Activated naive CD8-positive, alpha-beta T cell treated with anti-CD3 and anti-CD28 coated beads for 36 hours (primary cell): ENCODE measurements at places on chromosomes 7 and 10.
A peak's percentile ranks its signal among the peaks of the same experiment; 100 is the strongest.

DNA sequence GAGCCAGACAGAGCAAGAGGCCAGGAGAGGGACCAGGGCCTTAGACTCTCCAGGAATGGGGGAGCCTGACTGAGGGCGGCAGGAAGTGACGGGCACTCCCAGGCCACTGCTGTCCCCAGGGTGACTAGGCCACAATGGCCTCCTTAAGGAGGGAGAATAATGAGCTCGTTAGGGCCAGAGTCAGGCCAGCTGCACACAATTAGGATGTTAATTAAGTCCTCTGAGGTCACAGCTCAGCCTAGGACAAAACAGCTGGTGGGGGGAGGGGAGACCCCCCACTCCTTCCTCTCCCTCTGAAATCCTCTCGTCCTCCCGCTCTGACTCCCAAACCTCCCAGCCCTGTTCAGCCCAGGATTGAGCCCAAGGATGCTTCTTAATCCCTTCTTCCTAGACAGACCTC, 143.0 kb downstream of the NEURL1 start:
- H3K36me3 ChIP-seq: no peaks in the 10 kb centered on the region
- no peak overlapping the region for H3K4me3 ChIP-seq
- no peak for DNase-seq
- H3K4me1 ChIP-seq: peaks cover 7% of the 10 kb centered on the region
- H3K27me3 ChIP-seq: no peaks in the 10 kb centered on the region
- H3K27ac ChIP-seq: no peak overlapping the region

DNA sequence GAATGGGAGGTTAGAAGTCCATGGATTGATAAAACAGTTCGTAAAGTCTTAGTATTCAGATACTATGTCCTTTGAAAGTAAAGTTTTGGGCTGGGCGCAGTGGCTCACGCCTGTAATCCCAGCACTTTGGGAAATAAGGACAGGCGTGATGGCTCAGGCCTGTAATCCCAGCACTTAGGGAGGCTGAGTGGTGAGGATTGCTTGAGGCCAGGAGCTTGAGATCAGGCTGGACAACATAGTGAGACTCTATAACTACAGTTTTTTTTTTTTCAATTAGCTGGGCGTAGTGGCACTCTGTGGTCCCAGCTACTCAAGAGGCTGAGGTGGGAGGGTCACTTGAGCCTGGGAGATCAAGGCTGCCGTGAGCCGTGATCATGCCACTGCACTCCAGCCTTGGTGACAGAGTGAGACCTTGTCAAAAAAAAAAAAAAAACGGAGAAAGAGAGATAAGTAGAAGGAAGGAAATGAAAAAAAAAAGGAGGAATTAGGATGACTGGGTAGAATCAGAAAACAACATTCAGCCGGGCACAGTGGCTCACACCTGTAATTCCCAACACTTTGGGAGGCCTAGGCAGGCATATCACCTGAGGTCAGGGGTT, 25.7 kb upstream of the AGFG2 start:
- no peak overlapping the region for H3K4me3 ChIP-seq
- no peak overlapping the region for H3K27ac ChIP-seq
- H3K4me1 ChIP-seq: peaks cover 15% of the 10 kb centered on the region
- H3K27me3 ChIP-seq: no peaks in the 10 kb centered on the region

- peaks cover 64% of the 10 kb centered on the region for H3K27me3 ChIP-seq
- peak; percentile 43 for DNase-seq
- no peaks in the 10 kb centered on the region for H3K36me3 ChIP-seq
Measured at GRCh38 chr10:103493916-103494877, 692 bp downstream of the NEURL1 start.

DNA sequence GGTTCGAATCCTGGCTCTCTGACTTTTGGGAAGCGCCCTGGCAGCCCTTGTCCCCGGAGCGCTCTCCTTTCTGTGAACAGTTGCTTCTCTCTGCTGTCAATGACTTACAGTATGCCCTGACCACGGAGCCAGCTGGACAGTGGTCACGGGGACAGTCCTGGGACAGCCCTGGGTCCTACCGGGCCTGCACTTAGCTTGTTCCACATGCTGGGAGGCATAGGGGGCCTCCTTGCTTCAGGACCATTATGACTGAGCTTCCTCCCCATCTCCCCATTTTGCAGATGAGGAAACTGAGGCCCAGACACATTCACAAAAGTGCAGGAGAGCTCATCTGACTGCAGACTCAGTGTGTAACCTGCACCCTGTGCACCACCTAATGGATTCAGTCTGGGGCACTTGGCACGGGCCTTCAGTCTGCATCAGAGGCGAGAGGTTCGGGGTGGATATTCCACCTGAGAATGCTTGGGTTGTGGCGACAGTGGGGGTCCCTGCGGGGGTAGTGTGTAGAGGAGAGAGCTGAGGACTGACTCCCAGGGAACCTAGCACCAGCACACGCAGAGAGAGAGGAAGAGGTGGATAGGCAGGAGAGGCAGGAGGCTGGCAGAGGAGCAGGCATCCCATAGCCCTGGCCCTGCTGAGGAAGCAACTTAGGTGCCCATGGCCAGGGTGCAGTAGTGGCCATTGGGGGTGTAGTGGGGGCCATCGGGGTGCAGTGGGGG, 1.6 kb downstream of the DOCK1 start:
- H3K36me3 ChIP-seq: peaks cover 1% of the 10 kb centered on the region
- no peak overlapping the region for H3K27ac ChIP-seq
- peaks cover 39% of the 10 kb centered on the region for H3K27me3 ChIP-seq
- H3K4me1 ChIP-seq: no peaks in the 10 kb centered on the region
- no peak overlapping the region for H3K4me3 ChIP-seq

DNA sequence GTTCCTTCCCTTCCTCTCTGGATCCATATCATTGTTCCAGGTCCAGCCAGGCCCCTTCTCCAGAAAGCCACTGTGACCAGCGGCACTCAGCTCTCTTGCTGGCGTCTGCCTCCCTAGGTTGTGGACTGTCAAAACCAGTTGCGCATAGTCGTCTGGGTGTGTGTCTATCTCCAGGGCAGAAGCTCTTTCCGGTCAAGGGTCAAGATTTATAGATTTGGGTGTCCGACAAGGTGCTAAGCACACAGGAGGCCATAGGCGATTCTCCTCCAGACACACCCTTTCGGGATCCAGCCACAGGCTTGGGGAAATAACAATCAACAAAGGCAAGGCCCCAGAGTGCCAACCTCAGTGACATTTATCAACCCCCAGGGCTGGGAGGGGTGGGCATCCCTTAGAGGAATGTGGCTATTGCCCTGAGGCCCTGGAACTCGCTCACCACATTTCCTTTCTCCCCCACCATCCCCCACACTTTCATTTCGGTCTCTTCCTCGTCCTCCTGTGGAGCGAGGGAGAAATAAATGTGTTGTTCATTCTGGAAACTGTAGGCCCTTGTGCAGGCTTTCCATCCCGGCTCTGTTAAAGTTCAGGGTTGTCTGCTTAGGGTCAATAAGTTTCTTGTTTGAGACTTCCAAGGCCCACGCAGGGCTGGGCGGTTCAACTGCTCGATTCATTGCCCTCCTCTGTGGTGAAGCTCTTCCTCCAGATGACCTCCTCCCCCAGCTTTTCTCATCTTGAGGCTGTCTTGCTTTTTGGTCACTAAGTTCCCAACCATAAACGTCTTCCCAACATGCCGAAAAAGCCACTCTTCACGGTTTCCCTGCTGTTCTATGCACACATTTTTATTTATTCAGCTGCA, 57.9 kb downstream of the AFAP1L2 start:
- H3K36me3 ChIP-seq: no peaks in the 10 kb centered on the region
- no peak overlapping the region for H3K4me3 ChIP-seq
- H3K27ac ChIP-seq: peak overlapping the region; percentile 20
- H3K4me1 ChIP-seq: peaks cover 4% of the 10 kb centered on the region

DNA sequence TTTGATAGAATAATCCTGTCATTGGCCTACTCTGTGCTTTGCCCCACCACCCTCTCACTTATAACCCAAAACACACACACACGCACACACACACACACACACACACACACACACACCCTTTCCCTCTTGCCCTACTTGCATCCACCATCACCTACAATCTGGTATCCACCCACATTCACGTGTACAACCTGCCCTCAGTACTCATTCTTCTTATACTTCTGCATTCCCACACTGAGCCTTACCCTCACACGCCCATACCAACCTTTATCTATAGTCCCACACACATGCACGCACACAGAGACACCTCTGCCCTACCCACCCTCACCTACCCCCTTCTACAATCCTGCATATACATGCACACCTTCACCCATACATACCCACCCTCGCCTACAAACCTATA, 10.8 kb upstream of the SRI start:
- H3K4me3 ChIP-seq: no peak overlapping the region
- no peak for DNase-seq
- no peaks in the 10 kb centered on the region for H3K4me1 ChIP-seq
- H3K27ac ChIP-seq: no peak overlapping the region

GRCh38 chr10:107083388-107084009, 81.0 kb downstream of the SORCS1 start:
- DNase-seq: no peak
- H3K27me3 ChIP-seq: no peaks in the 10 kb centered on the region
- H3K36me3 ChIP-seq: no peaks in the 10 kb centered on the region
- H3K4me3 ChIP-seq: no peak overlapping the region
- no peaks in the 10 kb centered on the region for H3K4me1 ChIP-seq
- no peak overlapping the region for H3K27ac ChIP-seq

DNA sequence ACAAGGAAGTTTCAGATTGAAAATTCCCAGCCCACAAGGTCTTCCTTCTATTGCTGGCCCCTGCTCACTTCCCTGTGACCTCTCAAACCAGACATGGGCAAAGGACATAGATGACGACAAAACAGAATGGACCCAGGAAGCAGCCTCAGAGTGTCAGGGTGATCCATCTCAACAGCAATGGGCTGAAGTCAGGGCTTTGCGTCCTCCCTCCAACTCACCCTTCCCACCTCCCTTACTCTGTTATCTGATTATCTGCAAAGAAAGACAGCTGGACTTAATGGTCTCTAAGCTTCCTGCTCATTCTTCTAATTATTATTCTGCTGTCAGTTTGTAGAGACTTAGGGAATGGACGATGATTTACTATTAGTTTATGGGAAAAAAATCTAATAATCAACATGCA, 115.9 kb downstream of the PIP4K2A start:
- no peak overlapping the region for H3K4me3 ChIP-seq
- H3K36me3 ChIP-seq: peaks cover 50% of the 10 kb centered on the region
- H3K27ac ChIP-seq: peak overlapping the region; percentile 66
- H3K4me1 ChIP-seq: peaks cover 67% of the 10 kb centered on the region
